ENCODE measurements at places on chromosomes 7 and 10. TPM values are rescaled to one million over a fixed set of nuclear protein-coding genes. Genes with fewer than 3 reads are reported as not detected.

GRCh38 chr10:70920519-70920918 lies 32.2 kb upstream of the PCBD1 start:
- H3K4me1 ChIP-seq = no peaks in the 10 kb centered on the region
- no peak overlapping the region for H3K27ac ChIP-seq
- no peaks in the 10 kb centered on the region for H3K27me3 ChIP-seq
- no peak overlapping the region for H3K4me3 ChIP-seq

- no peaks in the 10 kb centered on the region for H3K36me3 ChIP-seq
- DNase-seq = no peak
- no peaks in the 10 kb centered on the region for H3K27me3 ChIP-seq
- H3K4me1 ChIP-seq = no peaks in the 10 kb centered on the region
- no peak overlapping the region for H3K4me3 ChIP-seq
These were observed 224.5 kb downstream of the PCDH15 start for GRCh38 chr10:54576541-54576940.

GRCh38 chr10:22927661-22928403 lies at the start of gene ARMC3:
Gene ARMC3 (plus strand): TSS chr10:22928053. CDS start chr10:22931997, 3,944 bp downstream.
- H3K4me3 ChIP-seq = no peak within 1 kb of the TSS
- H3K4me1 ChIP-seq = no peaks in the 10 kb centered on the region
- peak; percentile 65 for DNase-seq
- no peak within 1 kb of the TSS for H3K27ac ChIP-seq

DNA sequence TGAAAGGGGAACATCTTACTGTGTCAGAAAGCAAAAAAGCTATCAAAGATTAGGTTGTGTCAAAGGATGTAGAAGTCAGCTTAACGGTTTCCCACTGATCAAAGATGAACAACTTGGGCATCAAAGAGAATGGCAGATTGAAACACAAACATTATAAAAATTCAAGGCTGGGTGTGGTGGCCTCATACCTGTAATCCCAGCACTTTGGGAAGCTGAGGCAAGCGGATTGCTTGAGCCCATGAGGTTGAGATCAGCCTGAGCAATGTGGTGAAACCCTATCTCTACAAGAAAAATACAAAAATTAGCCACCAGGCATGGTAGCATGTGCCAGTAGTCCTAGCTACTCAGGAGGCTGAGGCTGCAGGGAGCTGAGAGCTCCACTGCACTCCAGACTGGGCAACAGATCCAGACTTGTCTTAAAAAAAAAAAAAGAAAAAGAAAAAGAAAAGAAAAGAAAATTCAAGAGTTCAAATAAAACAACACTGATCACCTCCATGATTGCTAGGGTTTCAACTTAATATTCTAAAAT lies 34.5 kb downstream of the RTKN2 start:
- H3K27me3 ChIP-seq = no peaks in the 10 kb centered on the region
- DNase-seq = no peak
- H3K4me1 ChIP-seq = peaks cover 15% of the 10 kb centered on the region
- no peak overlapping the region for H3K27ac ChIP-seq
- H3K4me3 ChIP-seq = no peak overlapping the region

GRCh38 chr10:110354322-110354766 lies 49.6 kb upstream of the SMNDC1 start:
- DNase-seq = peak; percentile 81
- no peak overlapping the region for H3K4me3 ChIP-seq

DNA sequence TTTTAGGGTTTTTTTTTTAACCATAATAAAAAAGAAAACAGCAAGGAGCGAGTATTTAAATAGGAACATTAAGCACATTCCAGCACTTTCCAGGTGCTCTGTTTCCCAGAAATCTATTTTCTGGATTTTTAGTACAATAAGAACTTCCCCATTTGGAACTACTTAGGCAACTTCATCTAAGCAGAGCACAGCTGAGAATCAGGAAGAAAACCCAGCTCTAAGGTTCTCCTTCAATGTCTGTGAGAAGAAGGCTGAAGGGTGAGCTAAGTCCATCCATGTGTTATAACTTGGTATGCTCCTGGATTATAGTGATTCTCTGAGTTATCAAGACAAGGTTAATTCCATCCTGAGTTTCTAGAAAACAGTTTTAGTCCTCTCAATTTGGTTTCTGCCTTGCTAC lies 181.9 kb downstream of the CYP26A1 start:
- no peak overlapping the region for H3K27ac ChIP-seq
- H3K4me1 ChIP-seq = no peaks in the 10 kb centered on the region
- no peaks in the 10 kb centered on the region for H3K36me3 ChIP-seq
- no peak for DNase-seq
- H3K27me3 ChIP-seq = no peaks in the 10 kb centered on the region

GRCh38 chr7:115125750-115126149 lies 203.9 kb downstream of the MDFIC start:
- no peak overlapping the region for H3K4me3 ChIP-seq
- H3K4me1 ChIP-seq = no peaks in the 10 kb centered on the region
- H3K27me3 ChIP-seq = no peaks in the 10 kb centered on the region

- H3K4me3 ChIP-seq = no peak overlapping the region
- no peak overlapping the region for H3K27ac ChIP-seq
- no peak for DNase-seq
- H3K4me1 ChIP-seq = peaks cover 16% of the 10 kb centered on the region
- H3K36me3 ChIP-seq = no peaks in the 10 kb centered on the region
These were observed 15.1 kb upstream of the RHOBTB1 start for GRCh38 chr10:60958892-60959601.

- H3K27ac ChIP-seq = no peak overlapping the region
- no peaks in the 10 kb centered on the region for H3K27me3 ChIP-seq
- no peak overlapping the region for H3K4me3 ChIP-seq
- no peaks in the 10 kb centered on the region for H3K4me1 ChIP-seq
- no peaks in the 10 kb centered on the region for H3K36me3 ChIP-seq
- no peak for DNase-seq
These were observed 17.1 kb downstream of the IKZF1 start for GRCh38 chr7:50321487-50322067.

DNA sequence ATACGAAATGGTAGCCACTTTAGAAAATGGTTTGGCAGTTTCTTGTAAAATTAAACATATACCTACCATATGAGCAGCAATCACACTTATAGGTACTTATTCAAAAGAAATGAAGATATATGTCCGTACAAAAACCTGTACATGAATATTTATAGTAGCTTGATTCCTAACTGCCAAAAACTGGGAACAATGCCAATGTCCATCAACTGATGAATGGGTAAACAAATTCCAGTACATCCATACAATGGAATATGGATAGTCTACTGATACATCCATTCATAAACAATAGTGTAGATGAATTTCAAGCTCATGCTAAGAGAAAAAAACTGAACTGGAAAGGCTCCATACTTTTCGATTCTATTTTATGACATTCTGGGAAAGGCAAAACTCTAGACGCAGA lies 68.5 kb downstream of the AGK start:
- DNase-seq = no peak
- H3K27ac ChIP-seq = no peak overlapping the region
- H3K27me3 ChIP-seq = no peaks in the 10 kb centered on the region
- no peak overlapping the region for H3K4me3 ChIP-seq

GRCh38 chr10:10133281-10133680 lies 884.4 kb upstream of the CELF2 start:
- no peak overlapping the region for H3K4me3 ChIP-seq
- H3K27me3 ChIP-seq = no peaks in the 10 kb centered on the region
- no peak for DNase-seq
- no peak overlapping the region for H3K27ac ChIP-seq
- no peaks in the 10 kb centered on the region for H3K4me1 ChIP-seq
- no peaks in the 10 kb centered on the region for H3K36me3 ChIP-seq

DNA sequence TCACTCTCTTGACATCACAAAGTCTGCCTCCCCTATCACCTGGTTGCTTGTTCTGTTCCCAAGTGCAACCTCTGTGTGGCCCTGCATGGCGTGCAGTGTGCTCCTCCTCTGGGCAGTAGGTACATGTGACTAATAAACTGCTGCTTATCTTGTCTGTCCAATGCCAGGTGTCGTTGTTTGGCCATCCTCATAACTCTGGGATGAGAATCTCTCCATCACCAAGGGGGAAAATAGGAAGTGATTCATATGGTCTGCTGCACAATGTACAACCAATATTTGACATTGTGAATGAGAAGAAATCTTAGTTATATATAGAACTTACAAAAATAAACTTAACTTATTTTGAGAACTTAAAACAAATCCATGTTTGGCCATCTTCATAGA lies 135.2 kb downstream of the INHBA start:
- H3K27ac ChIP-seq = no peak overlapping the region
- no peaks in the 10 kb centered on the region for H3K36me3 ChIP-seq
- DNase-seq = no peak
- no peaks in the 10 kb centered on the region for H3K4me1 ChIP-seq
- H3K27me3 ChIP-seq = no peaks in the 10 kb centered on the region

DNA sequence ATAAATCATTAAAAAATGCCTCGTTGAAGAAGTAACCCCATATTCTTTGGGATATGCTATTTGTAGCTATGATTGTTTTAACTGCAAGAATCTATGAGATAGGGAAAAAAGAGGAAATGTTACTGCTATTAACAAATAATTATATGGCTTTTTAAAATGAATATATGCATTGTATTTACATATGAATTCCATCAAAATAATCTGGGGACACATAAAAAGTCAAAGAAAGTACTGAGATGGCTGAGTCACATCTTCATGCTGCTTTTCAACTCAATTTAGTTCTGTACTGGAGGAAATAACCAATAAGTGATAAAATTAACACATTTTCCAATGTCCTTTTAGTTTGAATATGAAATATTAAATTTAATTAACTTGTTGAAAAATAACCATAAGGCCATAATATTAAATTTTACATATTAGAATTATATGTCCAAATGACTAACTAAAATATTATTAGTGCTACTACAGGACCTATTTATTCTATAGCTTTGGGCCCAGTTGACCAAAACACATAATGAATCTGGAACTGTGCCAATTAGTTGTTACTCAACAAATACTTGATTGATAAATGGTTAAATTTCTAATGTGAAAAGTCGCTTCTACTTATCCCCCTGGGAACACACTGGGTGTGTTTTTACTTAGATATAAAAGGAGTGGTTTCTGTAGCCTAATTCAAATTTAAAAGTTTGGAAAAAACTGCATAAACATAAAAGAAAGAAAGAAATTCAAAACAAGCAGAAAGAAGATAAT lies 214.6 kb upstream of the PFKP start:
- DNase-seq = no peak
- no peaks in the 10 kb centered on the region for H3K27me3 ChIP-seq
- H3K4me1 ChIP-seq = no peaks in the 10 kb centered on the region
- H3K27ac ChIP-seq = no peak overlapping the region
- no peak overlapping the region for H3K4me3 ChIP-seq

GRCh38 chr7:81719865-81720264 lies 50.0 kb downstream of the HGF start:
- no peak overlapping the region for H3K27ac ChIP-seq
- no peaks in the 10 kb centered on the region for H3K27me3 ChIP-seq
- H3K4me1 ChIP-seq = peaks cover 3% of the 10 kb centered on the region
- no peaks in the 10 kb centered on the region for H3K36me3 ChIP-seq

GRCh38 chr10:15439341-15439842 lies 68.3 kb upstream of the FAM171A1 start:
- peaks cover 5% of the 10 kb centered on the region for H3K4me1 ChIP-seq
- H3K4me3 ChIP-seq = peak overlapping the region; percentile 28
- no peaks in the 10 kb centered on the region for H3K36me3 ChIP-seq
- H3K27me3 ChIP-seq = no peaks in the 10 kb centered on the region

GRCh38 chr10:33235251-33235884 lies 99.1 kb downstream of the NRP1 start:
- no peaks in the 10 kb centered on the region for H3K36me3 ChIP-seq
- no peak overlapping the region for H3K4me3 ChIP-seq

GRCh38 chr10:26890956-26891355 lies 30.2 kb upstream of the ABI1 start:
- H3K27ac ChIP-seq = no peak overlapping the region
- peaks cover 4% of the 10 kb centered on the region for H3K27me3 ChIP-seq
- no peaks in the 10 kb centered on the region for H3K36me3 ChIP-seq
- H3K4me1 ChIP-seq = no peaks in the 10 kb centered on the region
- DNase-seq = no peak
- H3K4me3 ChIP-seq = no peak overlapping the region

DNA sequence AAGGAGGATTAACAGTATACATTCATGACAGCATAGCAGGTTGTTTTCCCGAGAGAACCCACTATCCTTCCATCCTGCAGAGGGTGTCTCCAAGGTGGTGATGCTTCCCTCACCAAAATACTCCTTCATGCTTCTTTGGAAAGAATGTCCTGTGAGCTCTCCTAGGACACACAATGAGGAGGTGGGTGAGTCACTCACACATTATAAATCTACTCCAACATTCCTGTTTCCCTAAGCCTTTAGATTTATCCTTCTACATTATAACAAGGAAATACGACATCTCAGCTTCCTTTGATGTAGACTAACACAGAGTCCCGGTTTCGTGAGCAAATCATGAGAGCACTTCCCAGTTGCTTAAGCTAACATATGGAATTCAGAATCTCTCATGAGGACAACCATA lies 689.7 kb upstream of the CELF2 start:
- H3K4me3 ChIP-seq = no peak overlapping the region
- no peak for DNase-seq
- H3K4me1 ChIP-seq = no peaks in the 10 kb centered on the region
- H3K27ac ChIP-seq = no peak overlapping the region
- H3K36me3 ChIP-seq = no peaks in the 10 kb centered on the region

DNA sequence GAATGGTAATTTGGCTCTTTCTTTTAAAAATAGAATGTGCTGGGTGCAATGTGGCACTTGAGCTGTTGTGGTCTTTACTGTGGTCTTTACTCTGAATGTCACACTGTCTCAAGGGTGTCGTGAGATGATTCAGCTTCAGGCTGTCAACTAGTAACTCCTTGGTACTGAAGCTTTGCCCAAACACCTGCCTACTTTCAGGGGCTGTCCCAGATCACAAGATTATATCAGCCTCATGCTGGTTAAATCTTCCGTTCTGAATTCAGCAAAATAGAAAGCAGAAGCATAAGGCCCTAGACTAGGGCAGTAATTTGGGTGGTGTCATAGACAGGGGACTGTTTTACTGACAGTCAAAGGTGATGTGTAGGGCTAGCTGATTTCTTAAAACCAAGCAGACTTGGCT lies 110.9 kb downstream of the BAMBI start:
- H3K27ac ChIP-seq = no peak overlapping the region
- DNase-seq = no peak
- H3K27me3 ChIP-seq = no peaks in the 10 kb centered on the region
- H3K4me1 ChIP-seq = no peaks in the 10 kb centered on the region
- H3K36me3 ChIP-seq = no peaks in the 10 kb centered on the region
- no peak overlapping the region for H3K4me3 ChIP-seq

DNA sequence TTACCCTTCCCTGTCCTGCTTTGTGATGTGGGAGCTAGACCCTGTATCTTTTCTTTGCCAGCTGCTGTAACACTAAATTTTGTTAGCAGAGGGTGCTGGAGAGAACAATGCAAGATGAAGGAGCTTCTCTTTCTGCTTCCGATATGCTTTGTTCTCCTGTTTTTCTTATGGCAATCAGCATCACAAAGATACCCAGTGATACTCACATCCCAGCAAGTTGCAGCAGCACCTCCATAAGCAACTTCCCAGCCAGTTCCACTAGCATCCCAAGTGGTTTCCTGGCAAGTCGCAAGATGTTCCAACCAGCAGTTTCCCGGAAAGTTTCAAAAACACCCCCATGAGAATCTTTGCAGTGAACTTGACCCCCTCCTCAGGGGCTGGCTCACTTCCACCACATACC lies 148.6 kb downstream of the IMMP2L start:
- no peak overlapping the region for H3K27ac ChIP-seq
- no peak for DNase-seq
- no peak overlapping the region for H3K4me3 ChIP-seq
- no peaks in the 10 kb centered on the region for H3K27me3 ChIP-seq

Gene NAT16
- total RNA-seq = not detected

Gene ORAI2
- 6.4 TPM for total RNA-seq

Gene OR2F2
- not detected for total RNA-seq

Gene CCZ1
- total RNA-seq = 65.8 TPM

Gene NME8
- not detected for total RNA-seq

Gene ADGRA1
- total RNA-seq = 0.28 TPM

Gene PRLHR
- not detected for total RNA-seq

Gene ZNHIT1
- total RNA-seq = 80.9 TPM

Gene SFTPA1
- total RNA-seq = not detected

Gene GOLGA7B
- total RNA-seq = 0.27 TPM

Gene KIAA1217
- 11.4 TPM for total RNA-seq
